ENCODE measurements at places on chromosomes 16 and 17. TPM values are rescaled to one million over a fixed set of nuclear protein-coding genes. Genes with fewer than 3 reads are reported as not detected.

The CLEC19A gene
- not detected for total RNA-seq

The TP53TG3 gene
- not detected for total RNA-seq

The SCN4A gene
- 0.56 TPM for total RNA-seq

The PPM1D gene
- 20.4 TPM for total RNA-seq

The CLDN7 gene
- 0.49 TPM for total RNA-seq

The ABCA5 gene
- total RNA-seq, result 28.0 TPM

The SLC38A8 gene
- total RNA-seq, result not detected

The TOP3A gene
- 72.0 TPM for total RNA-seq

The SLC22A31 gene
- total RNA-seq, result 4.1 TPM

The TNK1 gene
- total RNA-seq, result 1.1 TPM

The RCVRN gene
- not detected for total RNA-seq

The CES1 gene
- total RNA-seq, result not detected

The PRKCA gene
- 132 TPM for total RNA-seq

The CARD14 gene
- not detected for total RNA-seq

The COA3 gene
- total RNA-seq, result 49.5 TPM

The LRRC36 gene
- 0.51 TPM for total RNA-seq

All from T-helper 1 cell treated with Interleukin-12 subunit alpha and Interleukin-12 subunit beta and Interleukin-4 antibody, amounts not matched to agents 30 ng/mL and 1 ng/mL, for 36 hours (primary cell).